Smooth muscle cell of trachea (primary cell): ENCODE measurements at places on chromosomes 5 and 9. TPM values are rescaled to one million over a fixed set of nuclear protein-coding genes. Genes with fewer than 3 reads are reported as not detected.

The PCDHGC3 gene
- total RNA-seq = 94.1 and 137 TPM in 2 replicates

The PLCXD3 gene
- total RNA-seq = under 0.01 and 0.58 TPM in 2 replicates

The IFNA13 gene
- not detected in 2 replicates for total RNA-seq

The SLC30A5 gene
- 52.2 and 72.9 TPM in 2 replicates for total RNA-seq

The ARL10 gene
- 12.1 and 16.3 TPM in 2 replicates for total RNA-seq

The CRHBP gene
- total RNA-seq = under 0.01 and 3.5 TPM in 2 replicates

The ARHGEF28 gene
- total RNA-seq = 19.0 and 32.6 TPM in 2 replicates

The TJP2 gene
- total RNA-seq = 58.2 and 64.5 TPM in 2 replicates

The HARS2 gene
- 32.7 and 40.9 TPM in 2 replicates for total RNA-seq

The ECM2 gene
- 5.7 and 6.1 TPM in 2 replicates for total RNA-seq

The GADD45G gene
- total RNA-seq = 3.1 TPM in 1 of 2 replicates, not detected in the other

The GABRG2 gene
- total RNA-seq = not detected in 2 replicates

The PCDHGA12 gene
- total RNA-seq = 26.0 and 35.4 TPM in 2 replicates

The SHISAL2B gene
- total RNA-seq = not detected in 2 replicates

The FAM200C gene
- 4.5 and 6.0 TPM in 2 replicates for total RNA-seq

The SLCO6A1 gene
- total RNA-seq = not detected in 2 replicates

The IQGAP2 gene
- 6.1 and 15.1 TPM in 2 replicates for total RNA-seq

The KIF20A gene
- total RNA-seq = 12.2 and 108 TPM in 2 replicates

The SMARCA2 gene
- total RNA-seq = 79.2 and 98.6 TPM in 2 replicates

The TTC1 gene
- 41.0 and 54.1 TPM in 2 replicates for total RNA-seq

The PRUNE2 gene
- 10.6 and 11.4 TPM in 2 replicates for total RNA-seq

The CDKN2B gene
- 15.0 and 42.2 TPM in 2 replicates for total RNA-seq

The SLC27A4 gene
- 10.6 and 18.9 TPM in 2 replicates for total RNA-seq

The EDIL3 gene
- total RNA-seq = 23.9 and 40.4 TPM in 2 replicates

The ACOT12 gene
- total RNA-seq = 1.6 and 2.2 TPM in 2 replicates

The ABCA2 gene
- total RNA-seq = 22.1 and 30.8 TPM in 2 replicates

The PCDH12 gene
- 0.15 and 0.17 TPM in 2 replicates for total RNA-seq

The SH3RF2 gene
- 1.0 and 1.2 TPM in 2 replicates for total RNA-seq

The PHAX gene
- 45.7 and 61.5 TPM in 2 replicates for total RNA-seq

The LRRTM2 gene
- 2.2 and 2.6 TPM in 2 replicates for total RNA-seq

The FLT4 gene
- total RNA-seq = under 0.01 and 0.15 TPM in 2 replicates

The TEK gene
- 6.4 and 9.3 TPM in 2 replicates for total RNA-seq

The OBP2B gene
- total RNA-seq = not detected in 2 replicates

The SLC6A18 gene
- total RNA-seq = not detected in 2 replicates

The PCA3 gene
- total RNA-seq = not detected in 2 replicates

The PCDHB11 gene
- 0.50 TPM in 1 of 2 replicates, not detected in the other for total RNA-seq

The RGS7BP gene
- total RNA-seq = not detected in 2 replicates

The ARRDC1 gene
- 16.6 and 17.2 TPM in 2 replicates for total RNA-seq

The ATOX1 gene
- 85.2 and 99.6 TPM in 2 replicates for total RNA-seq

The ELP1 gene
- total RNA-seq = 37.7 and 41.6 TPM in 2 replicates

The PCDHGA1 gene
- total RNA-seq = 1.3 and 2.3 TPM in 2 replicates

The GARNL3 gene
- 1.3 and 5.0 TPM in 2 replicates for total RNA-seq

The PPP2CA gene
- 64.7 and 117 TPM in 2 replicates for total RNA-seq

The MPDZ gene
- 36.1 and 38.0 TPM in 2 replicates for total RNA-seq

The KCNV2 gene
- not detected in 2 replicates for total RNA-seq

The IL13 gene
- total RNA-seq = not detected in 2 replicates

The ADRB2 gene
- total RNA-seq = 1.3 and 2.2 TPM in 2 replicates

The ALDOB gene
- not detected in 2 replicates for total RNA-seq

The CEMIP2 gene
- 53.5 and 59.9 TPM in 2 replicates for total RNA-seq

The TMEM215 gene
- not detected in 2 replicates for total RNA-seq
